ENCODE measurements at places on chromosomes 6 and 20.

DNA sequence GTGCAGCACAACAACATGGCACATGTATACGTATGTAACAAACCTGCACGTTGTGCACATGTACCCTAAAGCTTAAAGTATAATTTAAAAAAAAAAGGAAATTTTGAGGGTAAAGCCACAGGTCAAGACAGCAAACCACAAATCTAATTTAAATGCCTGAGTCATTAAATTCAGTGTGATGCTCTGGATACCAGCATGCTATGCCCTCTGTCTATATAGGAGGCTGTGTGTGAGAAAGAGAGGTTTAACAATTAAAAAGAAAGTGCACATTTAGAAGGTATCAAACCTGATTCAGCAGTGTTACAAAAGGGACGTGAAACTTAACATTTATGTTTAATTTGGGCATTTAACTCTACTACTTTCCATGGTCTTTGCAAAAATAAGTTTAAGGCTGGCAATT, 276.3 kb downstream of the ADGRB3 start:
- H3K27me3 ChIP-seq: no peaks in the 10 kb centered on the region
- no peak overlapping the region for H3K4me3 ChIP-seq
- H3K36me3 ChIP-seq: no peaks in the 10 kb centered on the region
- H3K4me1 ChIP-seq: no peaks in the 10 kb centered on the region
- no peak for DNase-seq

DNA sequence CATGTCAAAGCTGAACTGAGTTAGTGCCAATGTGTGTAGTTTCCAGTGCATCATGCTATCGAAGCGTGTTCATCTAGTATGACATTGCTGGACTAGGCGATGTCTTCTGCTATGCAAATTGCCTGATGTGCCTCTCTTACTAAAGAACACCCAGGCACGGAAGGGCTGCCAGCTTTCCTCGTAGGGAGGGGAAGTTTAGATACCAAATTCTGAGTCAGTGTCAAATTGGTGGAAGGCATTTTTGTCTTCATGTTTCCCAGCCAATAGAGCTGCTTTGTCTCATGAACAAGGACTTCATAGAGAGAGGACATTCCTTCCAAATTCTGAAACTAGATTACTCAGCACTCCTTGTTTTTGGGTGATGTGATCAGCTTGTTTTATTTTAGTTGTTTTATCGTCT, 320.1 kb downstream of the BTBD3 start:
- DNase-seq: no peak
- H3K4me3 ChIP-seq: no peak overlapping the region
- no peak overlapping the region for H3K27ac ChIP-seq
- H3K4me1 ChIP-seq: no peaks in the 10 kb centered on the region

DNA sequence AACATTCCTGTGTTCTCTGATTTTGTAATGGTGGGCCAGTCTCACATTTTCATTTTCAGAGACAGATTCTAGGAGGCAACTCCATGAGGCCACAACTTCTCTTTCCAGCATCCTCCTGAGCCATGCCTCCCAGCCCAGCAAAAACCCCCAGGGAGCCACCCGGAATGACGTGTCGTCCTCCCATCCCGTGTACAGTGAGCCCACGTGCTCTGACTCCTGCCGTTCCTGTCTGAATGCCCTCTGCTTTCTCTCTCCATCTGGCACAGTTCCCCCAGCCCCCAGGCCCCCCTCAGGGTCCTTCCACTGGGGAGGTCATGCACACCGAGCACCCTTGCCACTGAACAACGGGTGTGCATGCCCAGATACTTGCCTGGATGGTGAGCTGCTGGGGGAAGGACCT, 38.0 kb downstream of the C20orf203 start:
- no peaks in the 10 kb centered on the region for H3K4me1 ChIP-seq
- no peak for DNase-seq

- peaks cover 19% of the 10 kb centered on the region for H3K36me3 ChIP-seq
- peaks cover 59% of the 10 kb centered on the region for H3K4me1 ChIP-seq
- H3K4me3 ChIP-seq: peak overlapping the region; percentile 21
- H3K27me3 ChIP-seq: no peaks in the 10 kb centered on the region
- peak; percentile 84 for DNase-seq
- H3K27ac ChIP-seq: peak overlapping the region; percentile 77
Observed at GRCh38 chr20:57389695-57390603, 1.2 kb upstream of the RBM38 start.

GRCh38 chr6:89985751-89986493, 91.7 kb downstream of the GJA10 start:
- H3K4me1 ChIP-seq: peaks cover 10% of the 10 kb centered on the region
- H3K4me3 ChIP-seq: no peak overlapping the region
- no peak overlapping the region for H3K27ac ChIP-seq
- no peak for DNase-seq
- H3K27me3 ChIP-seq: no peaks in the 10 kb centered on the region
- no peaks in the 10 kb centered on the region for H3K36me3 ChIP-seq

DNA sequence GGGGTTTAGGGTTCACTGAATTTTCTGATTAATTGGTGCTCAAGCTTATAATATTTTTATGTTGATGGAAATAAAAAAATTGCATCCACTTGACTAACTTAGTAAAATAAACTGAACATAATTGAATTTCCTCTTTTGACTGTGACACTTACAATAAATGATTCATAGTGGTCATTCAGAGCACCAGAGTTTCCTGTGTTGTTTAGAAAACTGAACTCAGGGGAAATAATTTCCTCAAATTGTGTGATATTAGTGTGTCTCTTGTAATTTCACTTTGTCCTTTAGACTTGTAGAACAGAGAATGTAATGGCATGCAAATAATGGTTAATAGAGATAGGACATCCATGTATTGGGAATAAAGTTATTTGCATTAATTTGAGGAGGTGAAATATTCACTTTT, 319.7 kb upstream of the MAN1A1 start:
- H3K4me1 ChIP-seq: no peaks in the 10 kb centered on the region
- no peaks in the 10 kb centered on the region for H3K36me3 ChIP-seq
- no peaks in the 10 kb centered on the region for H3K27me3 ChIP-seq
- no peak for DNase-seq

GRCh38 chr6:118894425-118895260, 691 bp downstream of the ASF1A start:
- H3K4me3 ChIP-seq: peak overlapping the region; percentile 91
- peaks cover 5% of the 10 kb centered on the region for H3K36me3 ChIP-seq
- H3K27ac ChIP-seq: peak overlapping the region; percentile 84
- no peaks in the 10 kb centered on the region for H3K27me3 ChIP-seq

- no peaks in the 10 kb centered on the region for H3K36me3 ChIP-seq
- H3K27me3 ChIP-seq: no peaks in the 10 kb centered on the region
- no peak for DNase-seq
- H3K27ac ChIP-seq: no peak overlapping the region
Observed at GRCh38 chr6:72580281-72580940, 41.5 kb upstream of the KCNQ5 start.

GRCh38 chr6:101883505-101883904, 490.0 kb downstream of the GRIK2 start:
- H3K27ac ChIP-seq: no peak overlapping the region
- no peaks in the 10 kb centered on the region for H3K36me3 ChIP-seq
- H3K27me3 ChIP-seq: no peaks in the 10 kb centered on the region
- no peaks in the 10 kb centered on the region for H3K4me1 ChIP-seq
- DNase-seq: no peak

GRCh38 chr6:129749749-129750120, 39.8 kb upstream of the ARHGAP18 start:
- H3K4me3 ChIP-seq: no peak overlapping the region
- H3K4me1 ChIP-seq: peaks cover 27% of the 10 kb centered on the region
- no peaks in the 10 kb centered on the region for H3K36me3 ChIP-seq

GRCh38 chr6:26363882-26364701, 906 bp upstream of the BTN3A2 start:
- peak overlapping the region; percentile 74 for H3K4me3 ChIP-seq
- peaks cover 30% of the 10 kb centered on the region for H3K4me1 ChIP-seq
- H3K36me3 ChIP-seq: peaks cover 2% of the 10 kb centered on the region

GRCh38 chr6:158799051-158799792, 19.9 kb downstream of the EZR start:
- peaks cover 49% of the 10 kb centered on the region for H3K4me1 ChIP-seq
- H3K27me3 ChIP-seq: no peaks in the 10 kb centered on the region
- DNase-seq: no peak
- peak overlapping the region; percentile 11 for H3K27ac ChIP-seq
- H3K4me3 ChIP-seq: no peak overlapping the region

- no peak overlapping the region for H3K4me3 ChIP-seq
- no peak overlapping the region for H3K27ac ChIP-seq
- H3K36me3 ChIP-seq: no peaks in the 10 kb centered on the region
- DNase-seq: no peak
Observed at GRCh38 chr6:162181741-162182401, 545.7 kb downstream of the PRKN start.

- H3K27me3 ChIP-seq: no peaks in the 10 kb centered on the region
- no peak for DNase-seq
- H3K4me3 ChIP-seq: no peak overlapping the region
- H3K36me3 ChIP-seq: no peaks in the 10 kb centered on the region
- no peak overlapping the region for H3K27ac ChIP-seq
- H3K4me1 ChIP-seq: no peaks in the 10 kb centered on the region
Observed at GRCh38 chr6:87376643-87377042, 31.1 kb upstream of the CFAP206 start.

- H3K4me3 ChIP-seq: no peak overlapping the region
- no peaks in the 10 kb centered on the region for H3K36me3 ChIP-seq
- no peaks in the 10 kb centered on the region for H3K27me3 ChIP-seq
- no peak overlapping the region for H3K27ac ChIP-seq
- DNase-seq: no peak
Observed at GRCh38 chr6:137307163-137307854, 88.1 kb upstream of the IFNGR1 start.

- no peaks in the 10 kb centered on the region for H3K36me3 ChIP-seq
- H3K27me3 ChIP-seq: peaks cover 2% of the 10 kb centered on the region
- no peak for DNase-seq
Observed at GRCh38 chr6:13075141-13075845, 253.0 kb downstream of the TBC1D7 start.

DNA sequence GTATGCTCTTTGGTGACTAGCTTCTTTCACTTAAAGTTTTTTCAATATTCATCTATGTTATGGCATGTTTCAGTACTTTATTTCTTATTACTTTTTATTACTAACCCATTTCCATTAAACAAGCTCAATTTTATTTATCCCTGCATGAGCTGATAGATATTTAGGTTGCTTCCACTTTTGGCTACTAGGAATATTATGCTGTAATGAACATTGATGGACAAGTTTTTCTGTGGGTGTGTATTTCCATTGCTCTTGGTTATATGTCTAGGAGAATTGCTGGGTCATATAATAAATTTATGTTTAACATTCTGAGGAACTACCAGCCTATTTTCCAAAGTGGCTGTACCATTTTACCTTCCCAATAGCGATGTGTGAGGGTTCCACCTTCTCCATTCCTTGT, 69.9 kb downstream of the ZBTB2 start:
- no peak overlapping the region for H3K27ac ChIP-seq
- H3K27me3 ChIP-seq: peaks cover 19% of the 10 kb centered on the region
- H3K4me3 ChIP-seq: no peak overlapping the region
- DNase-seq: no peak

- no peaks in the 10 kb centered on the region for H3K36me3 ChIP-seq
- no peak overlapping the region for H3K4me3 ChIP-seq
- DNase-seq: peak; percentile 81
- H3K27ac ChIP-seq: peak overlapping the region; percentile 60
- H3K4me1 ChIP-seq: peaks cover 10% of the 10 kb centered on the region
- H3K27me3 ChIP-seq: no peaks in the 10 kb centered on the region
Observed at GRCh38 chr20:5835871-5836270, 85.7 kb downstream of the SHLD1 start.

GRCh38 chr6:13027207-13027606, 301.1 kb downstream of the TBC1D7 start:
- no peaks in the 10 kb centered on the region for H3K4me1 ChIP-seq
- no peak for DNase-seq
- H3K27me3 ChIP-seq: no peaks in the 10 kb centered on the region
- no peak overlapping the region for H3K27ac ChIP-seq
- H3K36me3 ChIP-seq: no peaks in the 10 kb centered on the region

GRCh38 chr20:19758501-19759331, 658 bp downstream of the RIN2 start:
- peak overlapping the region; percentile 34 for H3K4me3 ChIP-seq
- peaks cover 21% of the 10 kb centered on the region for H3K4me1 ChIP-seq
- DNase-seq: no peak
- H3K36me3 ChIP-seq: no peaks in the 10 kb centered on the region
- H3K27me3 ChIP-seq: peaks cover 9% of the 10 kb centered on the region
